ENCODE measurements at places on chromosomes 7 and 10. TPM values are rescaled to one million over a fixed set of nuclear protein-coding genes. Genes with fewer than 3 reads are reported as not detected.

BLNK gene
- total RNA-seq: 49.5 TPM

GRCh38 chr7:43295429-43295828 lies 183.0 kb downstream of the HECW1 start:
- no peak for DNase-seq

DNA sequence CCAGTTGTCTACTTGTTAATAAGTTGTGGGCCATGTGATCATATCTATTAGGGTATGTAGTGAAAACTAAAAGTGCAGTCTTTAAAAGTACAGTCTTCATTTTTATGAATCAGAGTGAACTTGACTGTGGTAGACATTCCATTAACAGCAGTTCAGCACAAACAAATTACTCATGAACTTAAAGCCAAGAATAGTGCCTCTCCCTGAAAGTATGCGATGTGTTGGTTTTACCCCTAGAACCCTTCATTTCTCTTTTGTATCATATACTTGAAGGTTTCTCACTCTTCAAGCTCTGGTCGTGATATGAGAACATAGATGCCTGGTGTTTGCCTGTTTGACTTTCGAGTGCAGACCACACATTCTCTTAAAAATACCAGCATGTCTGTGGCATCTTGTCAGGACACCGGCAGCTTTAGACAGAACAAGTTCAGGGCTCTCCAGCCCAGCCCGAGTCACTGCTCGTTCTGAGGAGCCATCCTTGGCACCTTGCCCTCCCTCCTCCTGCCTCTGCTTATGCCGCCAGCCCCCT lies 159.3 kb downstream of the LCOR start:
- no peak for DNase-seq

GRCh38 chr7:135616136-135616535 lies 46.2 kb upstream of the STMP1 start:
- DNase-seq: no peak

DNA sequence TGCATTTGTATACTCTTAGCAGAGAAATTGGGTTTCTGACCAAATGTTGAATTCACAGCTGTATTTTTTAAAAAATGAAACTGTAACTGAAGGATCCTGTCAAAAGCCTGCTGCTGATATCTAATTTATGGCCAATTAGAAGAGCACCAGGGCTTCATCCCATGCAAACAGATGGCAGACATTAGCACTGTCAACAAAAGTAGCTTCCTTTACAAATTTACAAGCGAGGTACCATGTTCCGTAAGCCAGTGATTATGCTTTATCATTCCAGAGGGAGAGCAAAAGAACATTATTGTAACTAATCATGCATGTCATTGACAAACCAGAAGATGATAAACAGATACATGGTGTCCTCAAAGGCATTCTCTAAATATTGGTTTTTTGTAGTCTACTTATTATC lies 177.2 kb upstream of the DKK1 start:
- no peak for DNase-seq

GRCh38 chr7:44484482-44485313 lies 5.8 kb downstream of the NUDCD3 start:
- DNase-seq: no peak

- DNase-seq: peak; percentile 70
Observed at GRCh38 chr10:24721229-24722106, 2.2 kb downstream of the ARHGAP21 start.
